Lung (tissue), 17 donors: ENCODE measurements at places on chromosomes 1 and 21. TPM values are rescaled to one million over a fixed set of nuclear protein-coding genes. Genes with fewer than 3 reads are reported as not detected.

The ABCG1 gene
- polyA plus RNA-seq = 11.5 TPM

The LAD1 gene
- polyA plus RNA-seq = 63.8 TPM

The MAP1LC3C gene
- polyA plus RNA-seq = 0.53 TPM

The ZNF593OS gene
- 0.29 TPM for polyA plus RNA-seq

The CHAF1B gene
- 1.6 TPM for polyA plus RNA-seq

The WLS gene
- 32.9 TPM for polyA plus RNA-seq
